Stimulated activated CD4-positive, alpha-beta T cell treated with anti-CD3 and anti-CD28 coated beads, Interleukin-1b, Interleukin-23, amount 100 ng/mL, for 1 hour (primary cell): ENCODE measurements at places on chromosomes 1 and 21.

DNA sequence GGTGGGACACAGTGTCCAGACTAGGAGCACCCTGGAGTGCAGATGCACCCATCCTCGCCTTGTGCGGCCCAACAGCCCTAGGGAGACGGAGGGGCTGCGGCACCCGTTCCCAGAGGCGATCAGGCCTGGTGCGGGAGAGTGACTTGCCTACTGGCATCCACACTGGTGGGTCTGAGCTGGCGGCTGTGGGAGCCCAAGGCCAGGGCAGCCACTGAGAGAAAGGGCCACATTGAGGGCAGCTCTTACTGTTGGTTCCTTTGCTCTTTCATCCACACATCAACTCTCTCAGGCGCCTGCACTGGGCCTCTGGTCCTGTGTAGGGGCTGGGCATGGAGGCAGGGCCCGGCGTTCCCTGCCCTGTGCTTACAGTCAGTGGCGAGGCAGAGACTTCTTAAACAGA lies 8.6 kb downstream of the PODN start:
- no peak for DNase-seq

DNA sequence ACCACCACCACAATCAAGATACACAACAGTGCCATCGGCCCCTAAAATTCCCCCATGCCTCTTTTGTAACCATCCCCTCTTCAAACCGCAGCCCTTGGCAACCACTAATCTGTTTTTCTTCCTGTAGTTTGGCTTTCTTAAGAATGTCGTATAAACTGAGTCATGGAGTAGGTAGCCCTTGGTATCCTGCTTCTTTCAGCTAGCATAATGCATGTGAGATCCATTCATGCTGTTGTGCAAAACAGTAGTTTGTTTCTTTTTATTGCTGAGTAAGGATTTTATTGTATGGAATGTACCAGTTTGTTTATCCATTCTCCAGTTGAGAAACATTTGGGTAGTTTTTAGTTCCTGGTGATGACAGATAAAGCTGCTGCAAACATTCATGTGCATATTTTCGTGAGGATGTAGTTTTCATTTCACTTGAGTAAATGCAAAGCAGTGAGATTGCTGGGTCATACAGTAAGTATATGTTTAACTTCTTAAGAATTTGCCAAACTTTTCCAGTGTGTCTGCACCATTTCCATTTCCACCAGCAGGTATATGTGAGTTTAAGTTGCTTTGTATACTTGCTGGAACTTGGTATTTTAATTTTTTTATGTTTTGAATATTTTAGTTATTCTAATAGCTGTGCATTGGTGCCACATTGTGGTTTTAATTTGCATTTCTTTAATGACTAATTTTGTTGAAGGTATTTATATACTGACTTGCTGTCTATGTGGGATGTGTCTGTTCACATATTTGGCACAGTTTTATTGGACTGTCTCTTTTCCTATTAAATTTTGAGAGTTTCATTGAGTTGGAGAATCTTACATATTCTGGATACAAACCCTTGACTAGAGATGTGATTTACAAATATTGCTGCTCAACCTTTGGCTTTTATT lies 148.4 kb upstream of the MAP1LC3C start:
- DNase-seq: no peak

DNA sequence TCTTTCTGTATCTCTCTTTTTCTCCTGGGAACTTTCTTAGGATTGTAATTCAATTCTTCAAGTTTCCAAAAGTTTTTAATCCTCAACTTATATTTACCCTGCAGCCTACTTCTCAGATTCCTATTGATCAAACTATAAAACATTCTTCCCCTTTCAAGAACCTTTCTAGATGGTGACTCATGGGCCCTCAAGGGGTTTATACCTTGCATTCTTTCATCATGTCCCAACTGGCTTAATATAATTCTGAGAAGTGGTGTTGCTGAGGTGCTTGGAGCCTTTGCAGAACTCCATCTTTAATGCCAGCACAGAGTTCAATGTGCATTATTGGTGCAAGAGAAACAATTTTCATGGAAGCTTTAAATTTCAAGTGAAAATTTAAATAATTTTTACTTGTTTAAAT lies 273.4 kb downstream of the VAV3 start:
- no peak for DNase-seq

- DNase-seq: no peak
Observed at GRCh38 chr1:225595974-225596551, 56.9 kb downstream of the ENAH start.

- DNase-seq: no peak
Observed at GRCh38 chr1:164423136-164423535, 135.8 kb upstream of the PBX1 start.

- no peak for DNase-seq
Observed at GRCh38 chr1:24850328-24850920, 79.7 kb downstream of the RUNX3 start.

- DNase-seq: no peak
Observed at GRCh38 chr1:230284891-230285290, 141.2 kb downstream of the PGBD5 start.

GRCh38 chr1:12617511-12617900 lies 504 bp downstream of the DHRS3 start:
- no peak for DNase-seq

DNA sequence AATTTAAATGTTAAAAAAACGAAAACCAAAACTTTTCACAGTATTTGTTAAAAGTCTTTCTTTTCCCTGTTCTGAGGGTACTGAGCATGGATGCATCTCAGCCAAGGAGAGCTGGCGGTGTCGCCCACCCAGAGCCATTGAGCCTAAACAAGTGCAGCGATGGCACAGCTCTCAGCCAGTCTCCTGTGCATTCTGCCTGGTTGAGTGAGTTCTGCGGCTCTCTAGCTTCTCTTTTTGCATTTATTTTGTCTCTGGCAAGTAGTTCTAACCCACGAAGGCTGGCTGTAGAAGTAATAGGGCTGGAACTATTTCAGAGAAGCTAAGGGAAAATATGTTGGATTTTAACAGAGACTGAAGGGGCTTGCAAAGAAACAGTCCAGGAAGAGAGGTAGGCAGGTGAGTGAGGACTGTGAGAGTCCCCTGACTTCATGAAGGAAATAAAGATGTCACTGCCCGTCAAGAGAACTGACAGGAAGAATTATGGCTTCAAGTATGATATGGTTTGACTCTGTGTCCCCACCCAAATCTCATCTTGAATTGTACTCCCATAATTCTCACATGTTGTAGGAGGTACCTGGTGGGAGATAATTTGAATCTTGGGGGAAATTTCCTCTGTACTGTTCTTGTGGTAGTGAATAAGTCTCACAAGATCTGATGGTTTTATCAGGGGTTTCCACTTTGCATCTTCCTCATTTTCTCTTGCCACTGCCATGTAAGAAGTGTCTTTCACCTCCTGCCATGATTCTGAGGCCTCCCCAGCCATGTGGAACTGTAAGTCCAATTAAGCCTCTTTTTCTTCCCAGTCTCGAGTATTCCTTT lies 35.7 kb upstream of the LIN9 start:
- no peak for DNase-seq

GRCh38 chr21:22791376-22791775 lies 1793.2 kb downstream of the NCAM2 start:
- no peak for DNase-seq

- DNase-seq: no peak
Observed at GRCh38 chr1:228292609-228292911, 84.7 kb downstream of the OBSCN start.

DNA sequence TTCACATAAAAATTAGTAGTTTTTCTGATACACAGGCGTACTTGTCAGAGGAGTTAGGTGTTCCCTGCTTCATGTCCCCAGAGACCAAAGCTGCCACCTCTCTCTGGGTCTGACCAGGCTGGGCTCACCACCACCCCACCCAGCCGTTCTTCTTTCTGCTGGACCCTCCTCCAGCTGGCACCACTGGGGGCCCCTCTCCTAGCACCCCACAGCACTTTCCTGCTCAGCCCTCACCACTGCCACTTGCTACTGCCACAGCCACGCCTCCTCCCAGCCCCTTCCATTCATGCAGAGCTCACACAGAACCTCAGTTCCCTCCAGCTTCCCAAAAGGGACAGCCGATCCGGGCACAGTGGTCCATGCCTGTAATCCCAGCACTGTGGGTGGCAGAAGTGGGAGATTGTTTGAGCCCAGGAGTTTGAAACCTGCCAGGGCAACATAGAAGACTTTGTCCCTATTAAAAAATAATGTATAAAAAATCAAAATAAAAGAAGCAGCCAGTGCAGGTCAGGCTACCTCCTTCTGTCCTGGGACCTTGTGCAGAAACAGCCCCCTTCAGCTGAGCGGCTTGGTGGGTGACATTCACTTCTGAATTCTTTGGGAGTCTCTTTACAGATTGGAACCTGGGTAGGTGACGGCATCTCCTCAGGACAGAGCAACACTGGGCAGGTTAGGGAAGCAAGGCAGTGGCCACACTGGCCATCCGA lies 208.3 kb downstream of the TOMM20 start:
- DNase-seq: no peak

- DNase-seq: no peak
Observed at GRCh38 chr1:5934058-5934884, 58.0 kb downstream of the NPHP4 start.

DNA sequence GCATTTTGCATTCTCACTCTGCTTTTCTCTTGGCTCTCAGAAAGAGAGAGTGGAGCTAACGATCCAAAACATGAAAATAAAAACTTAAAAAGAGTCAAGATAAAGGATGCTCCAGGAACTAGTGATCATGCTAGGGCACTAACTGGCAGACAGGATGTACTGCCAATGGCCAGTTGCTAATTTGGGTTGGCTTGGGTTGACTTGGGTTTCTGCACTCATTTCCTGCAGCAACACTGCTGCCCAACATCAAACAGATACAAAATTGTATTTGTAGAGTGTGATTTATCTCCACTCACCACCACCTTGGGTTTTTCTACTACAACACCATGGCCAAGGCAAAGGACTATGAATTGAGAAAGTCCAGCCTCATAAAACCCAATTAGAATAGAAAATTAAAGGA lies 662.3 kb upstream of the PTBP2 start:
- DNase-seq: no peak

DNA sequence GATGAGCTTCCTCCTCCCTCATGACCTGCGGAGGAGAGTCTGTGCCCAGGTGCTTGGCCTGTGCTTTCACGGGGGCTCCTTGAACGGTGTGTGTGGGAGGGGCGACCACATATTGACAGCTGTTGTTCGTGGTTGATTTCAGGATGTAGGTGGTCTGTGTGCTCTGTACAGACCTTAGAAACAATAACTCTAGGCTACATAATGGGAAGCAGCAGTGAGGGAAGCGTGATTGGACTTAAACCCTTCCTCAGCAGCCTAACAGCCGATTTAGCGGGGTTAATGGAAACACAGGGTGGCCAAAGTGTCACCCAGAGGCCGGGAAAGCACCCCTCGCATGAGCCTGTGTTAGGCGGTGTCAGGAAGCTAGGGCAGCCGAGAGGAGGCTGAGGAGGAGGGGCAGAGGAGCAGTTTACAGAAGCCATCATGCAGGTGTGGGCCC lies 56.0 kb downstream of the TBCE start:
- no peak for DNase-seq

DNA sequence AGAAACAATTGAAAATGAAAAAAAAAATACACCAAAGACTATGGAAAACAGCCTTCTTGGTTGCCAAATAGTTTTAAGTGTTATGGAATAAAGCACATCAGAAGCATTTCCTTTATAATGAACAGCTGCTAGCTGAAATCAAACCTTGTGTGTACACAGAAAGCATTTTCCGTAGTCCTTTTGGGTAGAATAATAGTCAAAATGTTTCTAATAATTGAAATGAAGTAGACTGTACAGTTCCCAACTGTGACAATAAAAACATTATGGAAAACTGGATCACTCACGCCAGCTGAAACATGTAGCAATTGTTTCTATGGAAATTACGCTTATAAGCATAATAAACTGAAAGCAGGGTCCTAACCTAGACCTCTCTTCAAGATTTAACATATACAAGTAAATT lies 856.3 kb upstream of the B3GALT2 start:
- DNase-seq: no peak

DNA sequence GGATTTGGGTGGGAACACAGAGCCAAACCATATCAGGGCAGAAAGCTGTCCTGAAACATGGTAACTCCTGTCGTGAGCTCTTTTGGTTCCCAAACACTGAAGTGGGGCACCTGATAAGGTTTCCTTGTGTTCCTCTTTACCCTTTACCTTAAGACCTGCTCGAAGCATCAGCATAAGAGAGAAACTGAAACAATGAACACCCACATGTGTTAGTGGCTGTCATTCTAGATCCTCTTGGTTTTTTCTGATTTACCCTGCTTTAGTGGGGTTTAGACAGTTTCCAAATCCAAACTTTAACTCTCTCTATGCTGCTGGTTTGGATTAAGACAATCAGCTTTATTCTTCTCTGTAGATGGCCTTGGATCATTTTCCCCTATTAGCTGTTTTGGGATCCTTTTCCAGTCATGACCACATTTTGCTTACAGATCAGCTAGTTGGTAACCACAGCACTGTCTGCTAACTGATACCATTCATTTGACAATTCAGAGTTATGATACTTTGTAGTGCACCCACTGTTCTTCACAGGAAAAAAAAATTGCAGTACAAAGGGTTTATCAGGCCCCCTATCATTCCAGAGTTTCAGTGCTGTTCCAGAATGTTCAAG lies 975 bp upstream of the MNDA start:
- DNase-seq: no peak

GRCh38 chr21:28127175-28127785 lies 865.4 kb downstream of the LTN1 start:
- DNase-seq: no peak

DNA sequence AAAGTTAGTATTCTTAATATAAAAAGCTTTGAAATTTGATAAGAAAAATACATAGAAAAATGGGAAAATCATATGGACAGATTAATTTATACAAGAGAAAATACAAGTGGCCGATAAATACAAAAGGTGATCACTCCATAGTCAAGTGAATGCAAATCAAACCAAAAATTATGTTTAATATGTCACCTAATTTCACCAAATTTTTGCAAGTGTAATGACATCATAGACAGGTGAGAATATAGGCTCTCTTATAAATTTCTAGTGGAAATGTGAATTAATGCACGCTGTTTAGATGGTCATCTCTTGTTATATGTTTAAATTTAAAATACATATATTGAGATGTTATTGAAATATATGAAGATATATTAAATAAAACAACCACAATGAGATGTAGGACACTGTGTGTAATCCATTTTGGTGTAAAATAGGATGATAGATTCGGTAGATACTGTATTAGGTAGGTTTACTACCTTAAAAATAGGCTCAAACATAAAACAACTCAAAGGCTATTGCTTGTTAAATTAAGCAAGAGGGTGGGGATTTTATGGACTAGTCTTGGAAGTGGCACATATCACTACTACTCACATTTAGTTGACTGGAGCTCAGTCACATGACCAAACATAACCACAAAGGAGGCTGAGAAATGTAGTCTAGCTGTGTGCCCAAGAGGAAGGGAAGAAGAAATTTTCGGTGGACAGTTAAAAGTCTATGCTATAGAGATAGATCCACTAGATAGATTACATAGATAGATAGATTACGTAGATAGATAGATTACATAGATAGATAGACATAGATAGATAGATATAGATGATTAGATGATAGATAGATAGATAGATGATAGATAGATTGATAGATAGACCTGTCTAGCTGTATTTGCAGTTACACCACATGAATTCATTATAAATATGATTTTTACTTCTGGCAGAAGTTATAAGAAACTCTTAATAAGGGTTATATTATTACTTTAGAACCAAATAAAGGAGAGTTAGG lies 9.2 kb downstream of the INSL5 start:
- DNase-seq: no peak
